NCI-H146 (cell line): ENCODE measurements at places on chromosomes 4 and X.

DNA sequence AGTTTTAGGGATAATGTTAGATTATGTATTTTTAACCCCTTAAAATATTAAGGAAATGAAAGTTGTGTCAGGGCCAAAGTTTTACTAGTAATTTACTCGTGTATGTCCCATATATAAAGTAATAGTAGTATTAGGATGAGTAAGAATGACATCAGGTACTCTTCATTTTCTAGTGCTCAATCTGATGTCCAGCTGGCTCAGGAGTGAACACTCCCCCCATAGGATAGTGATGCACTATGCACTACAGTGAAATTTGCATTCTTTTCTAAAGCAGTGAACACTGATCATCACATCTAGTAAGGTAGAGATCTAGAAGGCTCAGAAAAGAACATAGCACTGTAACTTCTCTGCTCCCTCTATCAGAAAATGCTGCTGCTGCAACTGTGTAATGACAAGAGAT, 409.7 kb downstream of the GLUD2 start:
- DNase-seq, result no peak

- DNase-seq, result no peak
These were observed 91.9 kb downstream of the SEL1L3 start for GRCh38 chr4:25770847-25771246.

DNA sequence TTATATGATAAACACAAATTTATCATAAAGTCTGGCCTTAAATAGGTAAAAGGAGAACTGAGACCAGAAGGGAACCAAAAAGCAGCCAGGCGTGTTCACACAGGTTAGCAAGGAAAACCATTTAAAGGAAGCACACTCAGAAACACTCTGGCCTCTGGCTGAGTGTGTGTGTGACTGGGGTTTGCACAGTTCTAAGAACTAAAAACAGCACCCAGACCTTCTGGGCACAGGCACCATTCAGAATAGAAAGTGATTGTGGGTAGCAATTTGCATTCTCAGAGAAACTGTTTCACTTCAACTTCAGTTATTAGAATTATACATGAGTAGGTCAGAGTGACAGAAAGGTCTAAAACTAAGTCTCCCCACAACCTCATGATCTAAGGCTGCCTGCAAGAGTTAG, 10.0 kb downstream of the GPR82 start:
- no peak for DNase-seq

- no peak for DNase-seq
These were observed 2.8 kb upstream of the LGI2 start for GRCh38 chr4:25033526-25033925.

GRCh38 chr4:3760841-3761240, 5.3 kb upstream of the ADRA2C start:
- DNase-seq, result no peak

DNA sequence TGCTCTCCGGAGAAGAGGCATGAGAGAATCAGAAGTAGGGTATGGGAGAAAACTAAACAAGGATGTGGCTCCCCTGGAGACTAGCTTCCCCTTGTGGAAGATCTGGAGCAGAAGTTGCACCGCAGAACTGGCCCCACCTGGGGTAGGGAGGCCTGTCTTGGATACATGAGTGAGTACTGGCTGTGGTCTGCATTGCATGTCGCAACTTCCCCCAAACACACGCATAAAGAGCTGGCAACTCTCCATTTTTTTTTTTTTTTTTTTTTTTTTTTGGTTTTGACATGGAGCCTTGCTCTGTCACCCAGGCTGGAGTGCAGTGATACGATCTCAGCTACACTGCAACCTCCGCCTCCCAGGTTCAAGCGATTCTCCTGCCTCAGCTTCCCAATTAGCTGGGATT, 119.9 kb downstream of the EGF start:
- DNase-seq, result no peak

- no peak for DNase-seq
These were observed 167.5 kb upstream of the SLC7A11 start for GRCh38 chr4:138409670-138410069.

DNA sequence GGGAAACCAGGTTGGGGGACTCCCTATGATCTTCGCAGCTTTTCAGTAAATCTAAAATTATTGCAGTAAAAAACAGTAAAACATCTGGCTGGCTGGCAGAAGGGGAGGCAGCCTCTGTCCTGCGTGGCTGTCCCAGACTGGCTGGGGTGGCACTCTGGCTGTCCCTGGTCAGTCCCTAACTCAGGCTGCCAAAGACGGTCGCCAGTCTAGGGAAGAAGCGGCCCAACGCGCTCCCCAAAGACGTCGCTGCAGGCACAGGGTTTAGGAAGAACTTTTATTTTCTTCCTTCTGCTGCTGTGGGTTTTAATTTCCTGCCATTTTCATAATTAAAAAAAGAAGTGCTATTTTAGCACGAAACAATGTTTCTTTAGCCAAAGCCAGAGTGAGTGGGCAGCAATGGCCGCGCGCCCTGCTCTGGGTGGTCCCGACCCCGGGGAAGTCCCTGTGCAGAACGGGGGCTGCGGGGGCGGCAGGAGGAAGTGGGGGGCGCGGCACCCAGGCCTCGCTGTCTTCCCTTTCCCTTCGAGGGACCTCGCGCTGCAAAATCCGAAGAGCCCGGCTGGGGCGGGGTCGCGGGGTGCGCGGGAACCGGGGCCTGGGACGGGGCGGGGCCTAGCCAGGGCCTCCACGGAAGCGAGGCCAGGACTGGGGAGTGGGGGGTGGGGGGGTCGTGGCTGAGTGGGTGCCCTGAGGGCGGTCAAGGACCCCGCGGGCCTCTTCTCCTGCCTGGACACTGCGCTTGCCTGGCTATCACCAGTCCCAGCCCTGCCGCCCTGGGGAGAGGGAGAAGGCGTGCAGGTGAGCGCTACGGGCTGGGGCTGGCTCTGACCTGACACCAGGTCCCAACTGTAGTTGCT, 6.3 kb upstream of the LETM1 start:
- DNase-seq, result no peak

DNA sequence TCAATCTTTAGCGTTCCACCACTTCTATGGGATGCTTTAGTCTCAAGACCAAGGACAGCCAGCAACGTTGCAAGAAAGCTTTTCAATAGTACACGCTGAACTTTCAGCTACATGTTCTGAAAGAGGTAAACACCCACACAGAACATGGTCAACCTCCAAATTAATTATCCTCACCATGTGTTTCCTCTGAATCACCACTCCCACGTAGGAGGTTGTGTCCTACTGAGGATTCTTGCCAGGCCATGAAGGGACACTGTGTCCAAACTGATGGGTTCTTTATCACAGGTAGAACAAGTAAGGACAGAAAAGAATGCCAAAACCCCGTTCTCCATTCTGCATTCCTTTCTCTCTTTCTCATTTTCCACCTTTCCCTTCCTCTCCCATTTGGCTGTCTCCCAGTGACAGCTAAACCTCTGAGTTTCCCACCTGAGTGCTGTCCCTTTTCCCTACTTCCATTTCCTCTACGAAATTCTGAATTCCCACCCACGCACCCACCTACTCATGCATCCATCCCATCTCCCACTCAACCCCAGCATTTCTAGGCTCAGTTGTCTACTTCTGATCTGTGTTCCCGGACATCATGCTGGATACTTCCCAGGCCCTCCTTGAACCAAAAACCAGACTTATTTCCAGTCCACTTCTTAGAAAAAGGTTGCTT, 29.0 kb upstream of the GPM6B start:
- no peak for DNase-seq

DNA sequence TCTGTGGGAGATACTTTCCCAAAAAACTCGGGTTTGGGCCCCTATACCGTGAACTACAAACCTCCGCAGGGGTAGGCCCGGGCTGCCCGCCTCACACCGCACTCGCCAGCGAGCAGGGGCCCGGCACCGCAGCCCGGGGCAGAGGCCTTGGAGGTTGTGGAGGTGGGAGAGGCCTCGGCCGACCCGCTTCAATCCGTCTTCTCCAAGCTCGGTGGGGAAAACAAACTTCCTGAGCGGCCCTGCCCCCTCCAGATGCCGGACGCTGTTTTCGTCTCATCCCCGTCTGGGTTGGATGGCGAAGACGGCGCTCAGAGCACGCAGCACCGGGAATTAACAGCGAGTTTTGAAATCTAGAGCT, 442 bp upstream of the MCUB start:
- peak; percentile 43 for DNase-seq

DNA sequence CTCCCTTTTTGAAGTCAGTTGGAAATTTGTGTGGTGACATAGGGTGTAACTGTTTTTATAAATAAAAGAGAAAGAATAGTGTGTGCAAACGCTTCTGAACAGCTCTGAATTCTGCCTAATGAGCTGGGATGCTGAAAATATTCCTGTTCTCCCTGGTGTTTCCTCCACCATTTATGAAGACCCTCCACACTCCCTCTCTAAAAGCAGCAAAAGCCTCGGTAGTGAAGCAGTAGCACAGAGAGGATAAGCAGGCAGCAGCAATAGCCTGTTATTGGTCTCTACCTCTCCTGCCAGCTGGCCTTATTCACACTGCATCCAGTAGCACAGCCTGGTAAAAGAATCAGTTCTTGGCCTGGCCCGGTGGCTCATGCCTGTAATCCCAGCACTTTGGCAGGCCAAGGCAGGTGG, 406.1 kb downstream of the IQCM start:
- no peak for DNase-seq

DNA sequence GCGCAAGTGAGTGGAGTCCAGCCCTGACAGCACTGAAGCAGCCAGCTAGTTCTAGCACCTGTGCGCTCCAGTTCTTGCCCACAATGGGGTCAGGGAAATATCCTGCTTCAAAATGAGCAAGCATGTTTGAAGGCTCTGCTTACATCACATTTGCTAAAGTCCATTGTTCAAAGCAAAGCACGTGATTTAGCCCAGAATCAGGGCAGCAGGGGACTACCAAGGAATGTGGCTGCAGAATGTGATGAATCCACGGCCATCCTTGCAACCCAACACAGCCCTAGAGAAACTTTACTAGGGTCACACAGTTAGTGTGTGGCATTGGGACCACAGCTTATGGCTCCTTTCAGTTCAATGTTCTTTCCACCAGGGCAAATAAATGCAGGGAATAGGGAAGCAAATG, 47.3 kb upstream of the SMIM31 start:
- DNase-seq, result no peak

- DNase-seq, result no peak
These were observed 31.8 kb upstream of the PDLIM5 start for GRCh38 chr4:94419956-94420355.

- no peak for DNase-seq
These were observed 82.4 kb upstream of the PACRGL start for GRCh38 chr4:20617678-20618396.

DNA sequence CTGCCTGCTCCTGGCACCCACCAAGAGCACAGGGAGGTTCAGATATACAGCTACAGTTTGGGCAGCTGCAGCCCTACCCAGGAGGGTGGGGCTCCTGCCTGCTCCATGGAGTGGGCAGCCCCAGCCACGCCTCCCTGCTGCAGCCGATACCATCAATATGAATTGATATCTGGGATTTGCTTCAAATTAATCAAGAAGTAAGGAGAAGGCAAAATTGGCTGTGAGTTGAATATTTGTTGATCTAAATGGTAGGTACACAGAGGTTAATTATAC, 31.2 kb upstream of the ZNF280C start:
- no peak for DNase-seq

DNA sequence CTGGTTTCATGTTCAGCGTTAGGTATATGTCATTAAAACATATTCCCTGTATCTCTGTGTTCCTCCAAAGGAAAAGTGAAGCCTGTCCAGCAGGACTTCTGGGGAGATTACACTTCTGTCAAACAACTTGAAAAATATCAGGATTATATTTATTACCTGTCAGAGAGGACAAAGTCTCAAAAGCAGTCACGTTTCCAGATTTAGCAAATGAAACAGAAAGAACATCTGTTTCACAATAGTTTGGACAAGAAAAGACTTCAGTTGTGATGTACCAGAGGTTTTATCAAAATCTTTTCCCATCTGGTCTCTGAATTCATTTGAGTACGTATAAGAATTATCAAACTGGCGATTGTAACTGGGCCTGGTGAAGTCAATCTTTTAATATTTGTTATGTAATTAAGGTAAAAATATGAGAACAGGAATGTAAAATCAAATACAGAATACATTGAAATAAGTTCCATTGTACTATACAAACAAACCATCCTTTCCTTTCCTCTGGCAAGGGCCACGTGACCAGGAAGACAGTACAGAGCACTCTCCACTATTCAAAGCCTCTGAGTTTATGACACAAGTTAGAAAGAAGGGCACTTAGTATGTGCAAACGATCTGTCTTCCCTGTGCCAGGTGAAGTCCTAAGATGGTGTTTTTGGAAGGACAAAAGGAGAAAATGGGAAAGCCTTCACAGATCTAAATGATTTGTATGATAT, 3.2 kb downstream of the CASP3 start:
- DNase-seq, result no peak
